ENCODE measurements at places on chromosomes 16 and 17.

- no peak for DNase-seq
Observed at GRCh38 chr17:72134608-72135394, 14.0 kb downstream of the SOX9 start.

GRCh38 chr17:28702026-28702751 lies 9.5 kb downstream of the PROCA1 start:
- no peak for DNase-seq

- DNase-seq, result no peak
Observed at GRCh38 chr16:50472472-50472871, 75.7 kb upstream of the NKD1 start.

GRCh38 chr17:59753522-59754467 lies 46.3 kb downstream of the VMP1 start:
- no peak for DNase-seq

DNA sequence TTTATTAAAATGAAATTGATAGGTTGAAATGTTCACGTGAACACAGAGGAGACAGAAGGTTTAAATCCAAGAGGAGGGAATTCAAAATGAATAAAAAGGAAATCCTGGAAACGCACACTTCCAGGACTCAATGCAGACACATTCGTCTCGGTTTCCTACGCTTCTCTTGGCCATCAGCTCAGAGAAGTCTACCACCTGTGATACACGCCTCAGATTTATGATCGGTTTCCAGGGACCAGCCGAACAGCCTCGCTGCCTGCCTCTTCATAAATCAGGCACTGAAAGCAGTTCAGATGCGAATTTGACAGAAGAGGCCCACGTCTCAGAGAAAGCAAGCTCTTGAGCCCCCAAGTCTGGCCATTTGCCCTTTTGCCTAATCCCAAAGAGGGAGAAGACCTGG lies 125.5 kb upstream of the IRX3 start:
- no peak for DNase-seq

DNA sequence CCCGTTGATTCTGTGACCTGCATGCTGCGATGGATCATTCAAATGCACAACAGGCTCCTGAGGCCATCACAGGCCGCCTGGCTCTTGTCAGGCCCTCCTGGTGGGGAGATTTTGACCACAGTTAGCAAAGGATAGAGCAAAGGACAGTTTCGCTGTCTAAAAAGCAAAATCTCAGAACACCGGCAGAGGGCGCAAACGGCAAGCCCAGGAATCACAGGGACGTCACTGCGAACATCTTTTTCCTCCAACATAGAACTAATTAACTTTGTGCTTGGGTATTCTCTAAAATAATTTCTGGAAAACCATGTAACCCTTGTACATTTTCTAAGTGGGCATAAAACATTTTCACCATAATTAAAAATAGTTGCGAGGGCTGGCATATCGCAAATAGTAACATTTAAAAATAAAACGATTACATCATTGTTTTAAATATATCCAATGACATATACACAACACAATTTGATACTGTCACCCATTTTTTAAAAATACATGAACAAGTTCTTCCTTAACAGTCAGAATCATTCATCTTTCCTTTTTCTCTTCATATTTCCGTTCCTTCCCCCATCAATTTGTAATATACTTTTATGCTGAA lies 19.7 kb upstream of the SLC47A1 start:
- DNase-seq, result peak; percentile 34

DNA sequence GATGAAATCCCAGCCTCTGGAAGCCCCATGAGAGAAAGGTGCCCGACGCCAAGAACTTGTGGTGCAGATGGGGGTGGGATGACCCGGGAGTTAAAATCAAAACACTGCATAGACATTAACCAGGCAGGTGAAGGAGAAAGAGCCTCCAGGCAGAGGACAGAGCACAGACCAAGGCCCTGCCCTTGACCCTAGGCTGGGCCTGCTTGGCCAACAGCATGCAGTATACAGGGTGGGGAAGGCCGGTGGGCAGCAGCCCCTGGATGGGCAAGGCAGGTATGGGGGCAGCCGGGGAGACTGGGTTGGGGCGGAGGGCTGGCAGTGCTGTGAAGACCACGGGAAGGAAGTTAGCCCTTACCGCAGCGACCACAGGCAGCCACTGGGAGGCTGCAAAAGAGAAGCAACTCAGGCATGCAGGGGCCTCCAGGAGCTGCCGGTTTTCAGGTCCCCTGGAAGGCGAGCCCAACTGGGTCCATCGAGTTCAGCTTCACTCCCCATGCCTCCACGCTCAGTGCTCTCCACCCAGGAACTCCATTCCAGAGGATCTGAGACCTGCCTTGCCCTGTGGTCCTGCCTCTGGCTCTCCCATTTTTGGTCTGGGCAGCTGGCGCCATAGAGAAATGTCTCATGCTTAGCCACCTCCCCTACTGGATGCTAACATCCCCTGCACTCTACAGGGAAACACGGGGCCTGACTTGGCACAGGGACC lies 81.2 kb downstream of the C16orf95 start:
- DNase-seq, result no peak

GRCh38 chr17:28333083-28333746 lies 2.1 kb downstream of the IFT20 start:
- DNase-seq, result no peak

DNA sequence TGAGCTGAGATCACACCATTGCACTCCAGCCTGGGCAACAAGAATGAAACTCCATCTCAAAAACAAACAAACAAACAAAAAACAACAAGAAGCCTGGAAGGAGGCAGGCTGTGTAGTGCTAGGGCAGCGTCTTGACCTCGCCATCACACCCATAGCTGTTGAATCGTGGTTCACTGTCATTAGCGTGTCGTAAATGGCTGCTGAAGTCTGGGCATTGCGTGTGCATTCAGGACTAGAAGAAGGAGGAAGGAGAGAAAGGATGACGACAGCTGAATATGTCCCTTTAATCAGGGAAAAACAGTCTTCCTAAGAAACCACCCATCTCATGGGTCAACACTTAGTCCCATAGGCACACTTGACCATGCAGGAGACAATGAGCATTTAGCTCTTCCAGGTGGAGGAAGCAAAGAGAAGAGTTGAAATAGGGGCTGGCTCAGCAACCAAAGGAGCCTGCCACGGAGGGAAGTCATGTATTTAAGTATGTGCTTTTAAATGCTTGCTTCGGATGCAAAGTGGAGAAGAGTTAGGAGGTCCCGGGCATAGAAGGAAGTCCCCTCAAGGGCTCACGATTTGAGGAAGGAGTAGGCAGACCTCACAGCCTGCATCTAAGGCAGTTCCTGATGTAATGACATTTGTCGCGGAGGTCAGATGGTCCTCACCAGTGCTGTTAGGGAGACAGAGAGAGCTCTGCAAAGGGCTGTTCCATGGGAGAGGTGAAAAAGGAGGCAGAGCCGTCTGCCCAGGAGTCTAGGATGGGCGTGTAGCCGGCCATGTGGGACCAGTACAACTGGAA lies 8.8 kb downstream of the PRSS22 start:
- no peak for DNase-seq

GRCh38 chr17:16415031-16415924 lies at the start of gene TRPV2:
TRPV2 (plus strand) TSS chr17:16415571; CDS start chr17:16417669, 2,098 bp downstream.
- no peak for DNase-seq

GRCh38 chr17:76492123-76492988 lies 8.9 kb downstream of the RHBDF2 start:
- DNase-seq, result no peak

- no peak for DNase-seq
Observed at GRCh38 chr16:68900009-68900408, 56.7 kb downstream of the TANGO6 start.

DNA sequence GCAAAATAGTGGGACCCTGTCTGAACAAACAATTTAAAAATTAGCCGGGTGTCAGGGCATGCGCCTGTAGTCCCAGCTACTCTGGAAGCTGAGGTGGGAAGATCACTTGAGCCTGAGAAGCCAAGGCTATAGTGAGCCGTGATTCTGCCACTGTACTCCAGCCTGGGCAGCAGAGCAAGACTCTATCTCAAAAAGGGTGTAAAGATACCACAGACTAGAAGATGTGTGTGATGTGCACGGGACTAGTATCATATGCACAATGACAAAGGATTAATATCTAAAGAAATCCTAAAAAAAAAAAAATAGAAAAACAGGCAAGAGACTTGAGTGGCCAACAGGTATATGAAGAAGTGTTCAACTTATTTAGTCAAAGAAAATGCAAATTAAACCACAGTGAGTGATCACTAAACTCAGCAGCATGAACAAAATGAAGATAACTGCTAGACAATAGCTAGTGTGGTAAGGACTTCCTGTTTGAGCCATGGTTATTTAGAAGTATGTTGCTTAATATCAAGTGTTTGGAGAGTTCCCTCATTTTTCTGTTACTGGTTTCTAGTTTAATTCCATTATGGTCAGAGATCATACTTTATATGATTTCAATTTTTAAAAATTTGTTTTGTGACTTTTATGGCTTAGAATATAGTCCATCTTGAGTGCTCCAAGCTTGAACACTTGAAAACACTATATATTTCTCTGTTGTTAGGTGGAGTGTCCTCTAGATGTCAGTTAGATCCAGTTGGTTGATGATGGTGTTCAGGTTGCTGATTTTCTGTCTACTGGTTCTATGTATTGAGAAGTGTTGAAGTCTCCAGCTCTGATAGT lies 14.7 kb upstream of the SLX4 start:
- no peak for DNase-seq

- no peak for DNase-seq
Observed at GRCh38 chr17:12128946-12129345, 108.3 kb downstream of the MAP2K4 start.

- DNase-seq, result no peak
Observed at GRCh38 chr17:66928949-66929348, 35.6 kb upstream of the CACNG4 start.

GRCh38 chr16:87541147-87541871 lies 48.5 kb upstream of the ZCCHC14 start:
- no peak for DNase-seq
